ENCODE measurements at places on chromosomes 12 and 14.

DNA sequence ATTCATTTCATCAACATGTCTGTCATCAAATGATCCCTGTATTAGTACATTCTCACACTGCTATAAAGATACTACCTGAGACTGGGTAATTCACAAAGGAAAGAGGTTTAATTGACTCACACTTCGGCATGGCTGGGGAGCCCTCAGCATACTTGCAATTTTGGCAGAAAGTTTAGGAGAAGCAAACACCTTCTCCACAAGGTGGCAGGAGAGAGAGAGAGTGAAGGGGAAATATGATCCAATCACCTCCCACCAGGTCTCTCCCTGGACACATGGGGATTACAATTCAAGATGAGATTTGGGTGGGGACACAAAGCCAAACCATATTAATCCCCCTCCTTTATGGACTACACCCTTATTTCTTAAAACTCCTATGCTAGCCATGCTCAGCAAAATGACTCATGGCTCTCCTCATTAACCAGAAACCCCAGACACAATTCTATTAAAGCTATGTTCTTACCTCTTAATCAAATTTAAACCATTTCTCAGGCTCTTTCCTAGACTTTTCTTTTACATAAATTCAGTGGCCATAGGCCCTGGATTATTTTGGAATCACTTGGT, 932.3 kb downstream of the FLRT2 start:
- no peak for DNase-seq

- DNase-seq: no peak
Observed at GRCh38 chr14:38279572-38279971, 23.7 kb upstream of the CLEC14A start.

GRCh38 chr12:69523433-69524330, 53.5 kb downstream of the FRS2 start:
- DNase-seq: no peak

- no peak for DNase-seq
Observed at GRCh38 chr12:55906056-55906455, 21.6 kb downstream of the PYM1 start.
